ENCODE measurements at places on chromosomes 2 and 18.

DNA sequence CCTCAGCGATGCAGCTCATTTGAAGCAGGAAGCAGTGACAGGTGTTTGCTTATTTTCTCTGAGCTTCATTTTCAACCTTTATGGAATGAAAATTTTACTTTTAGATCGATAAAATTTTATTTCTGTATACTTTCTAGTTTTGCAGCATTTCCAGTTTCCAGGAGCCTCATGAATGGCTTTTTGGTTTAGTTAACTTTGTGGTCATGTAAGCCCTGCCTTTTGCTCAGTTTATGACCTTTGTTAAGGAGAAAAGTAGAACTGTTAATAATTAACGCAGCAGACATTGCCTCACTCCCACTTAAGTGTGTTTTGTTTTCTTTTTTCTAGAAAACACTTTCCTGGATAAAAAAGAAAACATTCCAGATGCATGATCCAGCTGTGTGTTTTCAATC lies 4.4 kb upstream of the FARP2 start:
- DNase-seq, result no peak

DNA sequence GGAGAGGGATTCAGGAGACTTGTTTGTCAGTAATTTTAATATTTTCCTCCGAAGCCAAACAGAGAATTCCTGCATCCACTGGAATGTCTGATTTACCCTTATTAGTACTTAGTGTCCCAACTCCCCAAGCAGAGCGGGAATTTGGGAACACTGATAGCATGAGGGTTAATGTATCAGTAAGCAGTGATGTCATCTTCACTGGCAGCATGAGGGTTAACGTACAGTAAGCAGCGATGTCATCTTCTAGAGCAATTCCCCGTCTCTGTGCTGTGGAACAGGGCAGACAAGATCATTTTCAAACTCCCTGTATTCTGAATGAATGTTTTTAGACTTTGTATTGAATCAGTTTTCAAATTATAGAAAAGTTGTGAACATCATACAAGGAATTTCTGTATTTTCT lies 228.9 kb downstream of the ZNF407 start:
- no peak for DNase-seq

- DNase-seq, result peak; percentile 38
Measured at GRCh38 chr18:66616523-66616983, 12.7 kb upstream of the CDH19 start.

DNA sequence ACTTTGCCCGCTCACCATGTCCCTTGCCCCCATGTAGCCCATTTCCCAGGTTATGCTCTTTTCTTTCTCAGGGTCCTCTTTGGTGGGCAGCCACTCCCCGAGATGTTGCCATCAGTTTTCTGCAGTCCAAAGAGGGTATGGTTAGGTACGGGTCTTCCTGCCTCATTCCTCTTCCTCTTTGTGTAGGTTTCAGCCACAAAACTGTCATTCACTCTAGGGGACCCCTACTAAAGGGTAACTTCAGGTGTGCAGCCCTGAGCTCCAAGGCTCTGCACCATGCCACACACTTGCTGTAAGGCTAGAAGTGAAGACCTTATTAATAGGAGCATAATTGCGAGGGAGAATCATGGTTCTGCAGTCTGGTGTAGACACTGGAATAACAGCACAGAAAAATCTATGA lies 99.8 kb upstream of the ZNF397 start:
- DNase-seq, result no peak

DNA sequence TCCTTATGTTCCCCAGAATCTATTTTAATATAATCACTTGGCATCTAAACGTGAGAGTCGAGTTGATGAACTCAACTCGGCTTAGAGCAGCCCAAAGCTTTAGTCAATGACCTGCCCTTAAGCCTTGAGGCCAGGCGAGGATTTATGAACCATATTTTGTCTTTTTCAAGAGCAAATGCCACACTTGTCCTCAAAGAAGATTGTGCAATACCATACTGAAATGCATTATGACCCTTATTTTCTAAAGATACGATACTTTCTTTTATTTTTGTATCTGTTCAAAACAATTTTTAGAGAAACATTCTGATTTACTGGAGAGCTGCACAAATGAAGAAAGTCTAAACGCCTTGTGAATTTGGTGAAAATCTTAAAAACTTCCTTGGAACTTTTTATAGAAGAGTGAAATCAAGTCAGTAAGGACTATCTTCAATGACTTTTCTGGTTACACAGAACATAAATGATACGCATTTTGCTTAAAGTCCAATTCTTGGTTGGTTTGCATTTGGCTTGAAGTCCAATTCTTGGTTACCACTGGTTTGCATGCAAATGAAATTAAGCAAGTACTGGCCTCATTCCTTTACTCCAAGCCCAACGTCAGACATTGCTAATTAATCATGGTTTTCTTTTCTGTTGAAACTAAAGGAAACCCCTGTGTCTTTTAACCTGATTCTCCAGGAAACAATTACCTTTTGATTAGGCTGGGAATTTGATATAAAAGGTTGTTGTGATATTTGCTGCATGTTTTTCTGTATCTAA lies 105.8 kb upstream of the CAVIN2 start:
- DNase-seq, result no peak

- DNase-seq, result no peak
Measured at GRCh38 chr2:135409436-135409835, 121.6 kb downstream of the ZRANB3 start.
